ENCODE measurements at places on chromosomes 11 and 22.

GRCh38 chr11:122138744-122139594 lies 23.0 kb upstream of the BLID start:
- no peaks in the 10 kb centered on the region for H3K36me3 ChIP-seq
- DNase-seq, result no peak
- no peak overlapping the region for H3K4me3 ChIP-seq
- H3K4me1 ChIP-seq, result peaks cover 45% of the 10 kb centered on the region
- H3K27ac ChIP-seq, result no peak overlapping the region

DNA sequence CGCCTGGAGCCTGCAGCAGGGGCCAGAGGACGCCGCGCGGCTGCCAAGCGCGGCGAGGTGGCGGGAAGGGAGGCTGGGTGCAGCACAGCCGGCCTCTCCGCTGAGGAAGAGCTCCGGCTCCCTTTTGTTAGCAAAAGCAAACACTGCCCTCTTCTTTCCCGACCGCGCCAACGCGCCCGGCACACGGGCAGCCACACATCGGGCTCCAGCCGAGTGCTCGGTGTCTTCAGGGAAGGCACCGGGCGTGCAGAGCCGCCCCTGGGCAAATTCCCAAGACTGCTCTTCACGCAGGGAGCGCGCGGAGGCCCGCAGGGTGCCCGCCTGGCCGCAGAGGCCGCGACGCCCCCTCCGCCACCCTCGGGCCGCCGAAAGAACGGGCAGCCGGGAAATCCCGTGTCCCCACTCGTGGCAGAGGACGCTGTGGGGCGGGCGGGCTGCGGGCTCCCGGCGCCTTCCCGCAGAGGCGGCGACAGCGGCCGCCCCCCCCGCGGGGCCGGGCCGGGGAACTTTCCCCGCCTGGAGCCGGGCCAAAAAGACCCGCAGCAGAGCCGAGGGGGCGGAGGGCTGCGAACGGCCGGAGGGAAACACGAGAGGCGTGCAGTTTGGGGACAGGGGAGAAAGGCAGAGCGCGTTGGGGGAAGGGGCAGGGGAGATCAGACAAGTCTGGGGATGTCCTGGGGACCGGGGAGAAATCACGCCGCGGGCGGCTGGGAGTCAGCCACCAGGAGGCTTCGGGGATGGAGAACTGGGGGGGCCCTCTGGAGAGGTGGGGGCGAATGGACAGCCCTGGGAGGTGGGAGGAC lies 931 bp downstream of the CADM1 start:
- no peaks in the 10 kb centered on the region for H3K36me3 ChIP-seq
- no peak overlapping the region for H3K27ac ChIP-seq
- H3K27me3 ChIP-seq, result peaks cover 20% of the 10 kb centered on the region
- peaks cover 13% of the 10 kb centered on the region for H3K4me1 ChIP-seq

GRCh38 chr11:134476435-134477021 lies 64.5 kb upstream of the B3GAT1 start:
- no peaks in the 10 kb centered on the region for H3K4me1 ChIP-seq
- no peak overlapping the region for H3K4me3 ChIP-seq
- H3K36me3 ChIP-seq, result no peaks in the 10 kb centered on the region
- H3K27me3 ChIP-seq, result peaks cover 9% of the 10 kb centered on the region
- no peak for DNase-seq

- no peak overlapping the region for H3K27ac ChIP-seq
- no peak overlapping the region for H3K4me3 ChIP-seq
- peaks cover 24% of the 10 kb centered on the region for H3K4me1 ChIP-seq
- DNase-seq, result no peak
- no peaks in the 10 kb centered on the region for H3K36me3 ChIP-seq
- no peaks in the 10 kb centered on the region for H3K27me3 ChIP-seq
These were observed 17.9 kb upstream of the RRAS2 start for GRCh38 chr11:14376920-14377319.

- no peaks in the 10 kb centered on the region for H3K36me3 ChIP-seq
- DNase-seq, result peak; percentile 49
- no peak overlapping the region for H3K4me3 ChIP-seq
- H3K27me3 ChIP-seq, result no peaks in the 10 kb centered on the region
These were observed 48.5 kb downstream of the MS4A13 start for GRCh38 chr11:60563553-60564235.

DNA sequence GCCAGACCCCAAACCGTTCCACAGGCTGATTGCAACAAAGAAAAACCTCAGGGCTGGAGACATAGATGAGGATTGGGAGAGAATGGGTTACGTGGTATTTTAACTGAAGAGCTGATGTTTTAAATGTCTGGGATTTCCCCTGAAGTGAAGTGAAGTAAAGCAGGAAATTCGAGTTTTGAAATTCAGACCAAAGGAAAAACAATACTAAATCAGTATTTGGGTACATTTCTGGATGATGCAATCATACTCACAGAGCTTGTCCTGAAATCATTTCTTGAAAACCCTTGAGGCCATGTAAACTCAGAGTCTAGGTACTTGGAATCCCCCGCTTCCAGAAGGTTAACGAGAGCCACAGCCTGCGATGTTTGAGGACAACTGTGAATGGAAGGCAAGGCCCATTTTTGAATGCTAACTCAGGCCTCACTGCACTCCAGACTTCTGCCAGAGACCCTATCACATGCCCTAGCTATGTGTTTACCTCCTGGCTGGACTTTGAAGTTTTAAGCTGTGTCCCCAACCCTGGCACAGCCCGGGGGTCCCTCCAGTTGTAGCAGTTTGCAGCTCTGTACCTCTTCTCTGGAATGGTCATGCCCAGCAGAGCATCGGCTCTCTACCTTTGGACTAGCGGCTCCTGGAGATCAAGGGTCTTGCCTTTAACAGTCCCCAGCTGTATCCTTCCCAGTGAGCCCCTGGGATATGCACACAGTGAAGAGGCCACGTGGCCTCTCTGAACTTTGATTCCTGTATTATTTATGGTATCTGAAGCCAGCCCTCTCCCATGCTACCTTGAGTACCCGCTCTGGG lies 5.4 kb upstream of the FTH1 start:
- peaks cover 91% of the 10 kb centered on the region for H3K4me1 ChIP-seq
- no peak for DNase-seq
- H3K36me3 ChIP-seq, result no peaks in the 10 kb centered on the region
- no peaks in the 10 kb centered on the region for H3K27me3 ChIP-seq
- peak overlapping the region; percentile 40 for H3K4me3 ChIP-seq
- H3K27ac ChIP-seq, result peak overlapping the region; percentile 97

- no peaks in the 10 kb centered on the region for H3K36me3 ChIP-seq
- no peaks in the 10 kb centered on the region for H3K27me3 ChIP-seq
- H3K4me3 ChIP-seq, result no peak overlapping the region
- no peak for DNase-seq
- no peak overlapping the region for H3K27ac ChIP-seq
These were observed 28.3 kb downstream of the NECTIN1 start for GRCh38 chr11:119700536-119701346.
